ENCODE measurements at places on chromosomes 4 and X.

- no peak for DNase-seq
These were observed 8.1 kb upstream of the CYTL1 start for GRCh38 chr4:5027346-5027745.

- DNase-seq, result no peak
These were observed 14.1 kb upstream of the TMEM154 start for GRCh38 chr4:152693871-152694270.

- no peak for DNase-seq
These were observed 193.3 kb upstream of the FAM9B start for GRCh38 chrX:9227276-9227675.

DNA sequence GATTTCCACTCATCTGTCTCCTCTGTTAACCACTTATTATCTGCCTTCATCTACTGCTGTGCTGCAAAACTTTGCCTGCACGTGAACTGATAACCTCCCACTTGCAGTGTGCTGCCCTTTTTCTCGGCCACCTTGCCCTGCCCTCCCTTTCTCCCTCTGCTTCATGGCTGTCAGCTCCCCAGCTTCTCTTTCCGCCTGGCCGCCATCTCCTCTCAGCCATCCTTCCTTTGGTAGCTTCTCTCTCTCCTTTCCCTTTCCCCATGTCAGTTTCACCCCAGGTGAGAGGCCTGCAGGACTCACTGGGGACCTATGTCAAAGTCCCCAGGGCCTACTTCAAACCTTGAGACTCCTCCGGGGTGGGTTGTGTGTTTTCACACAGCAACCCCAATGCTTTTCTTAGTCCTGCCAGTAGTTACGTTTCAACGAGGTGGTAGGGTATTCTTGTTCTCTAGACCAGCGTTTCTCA is 6.6 kb downstream of the MSL3 start:
- DNase-seq, result no peak

DNA sequence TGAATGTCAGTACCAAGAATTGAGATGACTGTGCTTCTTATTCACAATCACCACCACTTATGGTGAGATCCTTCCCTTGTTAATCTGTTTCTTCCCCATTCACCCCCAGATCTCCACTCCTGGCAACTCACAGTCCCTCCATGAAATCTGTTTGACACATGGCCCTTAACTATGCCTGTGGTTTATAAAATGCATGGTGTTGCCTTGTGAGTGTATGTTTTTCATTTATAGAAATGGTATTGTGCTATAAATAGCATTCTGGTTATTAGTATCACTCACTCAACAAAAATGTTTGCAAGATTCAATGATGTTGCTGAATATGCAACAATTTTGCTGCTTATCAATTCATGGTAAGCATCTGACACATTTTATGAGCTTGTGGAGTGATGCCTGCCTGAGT is 131.0 kb downstream of the PRKX start:
- no peak for DNase-seq
